Osteocyte (in vitro differentiated cells): ENCODE measurements at places on chromosomes 6 and 20. TPM values are rescaled to one million over a fixed set of nuclear protein-coding genes. Genes with fewer than 3 reads are reported as not detected.

RBM24 gene
- 13.2 and 13.7 TPM in 2 replicates for total RNA-seq

DNA sequence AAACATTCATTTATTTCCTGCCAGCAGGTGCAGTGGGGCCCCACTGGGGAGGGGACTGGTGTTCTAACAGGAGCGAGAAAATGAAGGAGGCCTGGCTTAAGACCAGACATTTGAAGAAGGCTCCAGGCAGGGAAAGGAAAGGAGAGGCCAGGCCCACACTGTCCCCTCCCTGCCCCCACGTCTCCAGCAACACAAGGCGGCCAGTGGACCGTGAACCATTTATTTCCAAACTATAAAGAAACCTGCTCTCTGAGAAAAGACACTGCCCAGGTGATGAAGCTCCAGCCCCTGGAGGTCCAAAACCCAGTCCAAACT is 41.4 kb upstream of the CDH22 start:
- no peak for DNase-seq

- DNase-seq: no peak
These were observed 136.4 kb upstream of the JARID2 start for GRCh38 chr6:15109338-15110090.

- no peak for DNase-seq
These were observed 27.3 kb downstream of the SLC2A4RG start for GRCh38 chr20:63766695-63767426.

DNA sequence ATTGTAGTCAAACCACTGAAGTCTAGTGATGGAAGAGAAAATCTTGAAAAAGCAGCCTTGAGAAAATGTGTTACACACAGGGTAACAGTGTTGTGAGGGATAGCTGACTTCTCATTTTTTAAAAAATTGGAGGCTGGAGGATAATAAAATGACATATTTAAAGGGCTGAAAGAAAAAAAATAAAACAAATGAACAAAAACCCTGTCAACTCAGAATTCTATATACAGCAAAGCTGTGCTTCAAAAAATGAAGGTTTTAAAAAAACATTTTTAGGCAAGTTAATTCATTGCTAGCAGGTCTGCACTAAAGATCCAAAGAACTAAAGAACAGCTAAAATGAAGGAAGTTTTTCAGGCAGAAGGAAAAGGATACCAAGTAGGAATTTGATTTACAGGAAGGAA is 31.1 kb downstream of the VTA1 start:
- no peak for DNase-seq
